ENCODE measurements at places on chromosomes 13 and 19.

DNA sequence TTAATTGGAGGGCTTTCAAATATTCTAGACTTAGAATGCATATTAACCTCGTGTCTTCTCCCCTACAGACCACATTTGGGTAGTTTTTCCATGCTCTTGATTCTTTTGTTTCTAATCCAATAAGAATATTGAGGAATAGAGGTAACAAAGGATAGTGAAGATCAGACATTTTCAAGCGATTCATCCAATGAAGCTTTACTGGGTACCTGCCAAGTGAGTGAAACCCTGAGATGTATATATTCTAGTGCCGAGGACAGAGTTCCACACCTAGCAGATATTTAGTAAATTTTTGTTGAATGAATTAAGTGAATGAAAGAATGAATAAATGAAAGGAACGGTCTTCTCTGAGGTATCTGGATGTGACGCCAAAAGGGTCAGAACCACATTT lies 442 bp upstream of the RFC3 start:
- DNase-seq: no peak

DNA sequence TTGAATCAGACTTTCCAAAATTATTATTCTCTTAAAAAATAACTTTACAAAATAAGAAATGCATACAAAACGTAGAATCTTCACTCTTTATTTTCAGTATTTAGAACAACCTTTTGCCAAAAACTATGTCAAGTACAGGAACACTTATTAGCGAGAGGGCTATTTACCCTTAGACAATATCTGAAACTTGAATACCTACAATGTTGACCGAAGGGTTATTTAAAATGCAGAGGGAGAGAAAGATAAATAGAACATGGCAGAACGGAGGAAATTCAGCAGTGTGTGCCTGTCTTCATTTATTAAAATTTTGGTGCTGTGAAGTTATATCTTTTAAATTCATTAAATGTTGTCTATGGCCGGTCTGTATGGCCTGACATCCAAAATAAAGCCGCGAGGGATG lies 198.8 kb downstream of the EFNB2 start:
- DNase-seq: no peak

- DNase-seq: no peak
Measured at GRCh38 chr19:30760014-30760413, 387.8 kb downstream of the ZNF536 start.

DNA sequence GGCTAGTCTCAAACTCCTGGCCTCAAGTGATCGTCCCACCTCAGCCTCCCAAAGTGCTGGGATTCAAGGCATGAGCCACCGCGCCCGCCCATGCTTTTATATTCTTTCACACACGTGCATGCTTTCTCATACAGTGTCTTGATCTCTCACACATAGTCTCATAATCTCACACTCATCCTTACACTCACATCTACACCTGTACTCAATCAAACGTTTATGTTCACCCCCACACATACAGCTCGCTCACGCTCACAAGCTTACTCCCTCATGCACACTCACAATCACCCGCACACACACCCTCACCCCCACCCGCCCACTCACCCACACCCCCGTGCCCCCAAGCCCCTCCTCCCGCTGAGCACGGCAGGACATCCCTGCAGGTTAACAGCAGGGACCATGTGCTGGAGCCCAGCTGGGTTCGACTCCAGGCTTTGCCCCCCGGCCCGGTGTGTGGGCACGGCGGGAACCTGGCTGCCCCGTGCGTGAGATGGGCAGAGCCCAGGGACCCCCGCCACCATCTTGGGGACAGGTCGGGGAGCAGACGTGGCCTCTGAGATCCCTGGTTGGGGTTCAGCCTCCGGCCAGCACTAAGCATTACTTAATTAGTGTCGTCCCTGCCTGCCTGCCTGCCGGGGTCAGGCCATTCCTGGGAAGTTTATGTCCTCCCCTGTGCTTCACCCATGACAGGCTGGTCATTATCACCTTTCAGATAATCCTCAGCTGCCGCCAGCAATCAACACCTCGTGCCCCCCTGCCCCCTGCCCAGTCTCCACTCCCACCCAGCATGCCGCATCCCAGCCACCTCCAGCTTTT lies 11.4 kb downstream of the SBK2 start:
- DNase-seq: no peak

DNA sequence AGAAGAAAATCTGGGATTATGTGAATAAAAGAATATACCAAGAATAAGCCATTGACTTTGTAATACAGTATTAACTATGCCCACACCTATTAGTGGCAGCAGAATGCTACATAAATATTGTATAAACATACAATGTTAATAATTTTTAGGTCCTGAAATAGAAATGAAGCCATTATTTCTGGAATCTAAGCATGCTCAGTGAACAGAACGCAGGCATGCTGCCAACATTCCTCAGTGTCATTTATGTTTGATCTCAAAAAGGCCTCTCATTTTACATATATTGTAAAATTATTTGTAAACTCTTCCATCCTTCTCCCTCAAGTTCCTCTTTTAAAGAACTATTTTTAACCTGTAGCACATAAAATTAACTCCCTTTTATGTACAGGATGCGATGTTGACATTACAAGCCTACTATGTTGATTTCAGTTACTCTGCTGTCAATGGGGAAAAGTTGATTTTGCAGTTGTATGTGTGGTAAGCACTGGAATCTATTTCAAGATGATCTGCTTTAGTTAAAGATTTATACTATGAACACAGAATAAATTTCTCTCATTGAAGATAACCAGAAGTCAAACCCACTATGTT lies 118.8 kb downstream of the VWA8 start:
- DNase-seq: no peak

DNA sequence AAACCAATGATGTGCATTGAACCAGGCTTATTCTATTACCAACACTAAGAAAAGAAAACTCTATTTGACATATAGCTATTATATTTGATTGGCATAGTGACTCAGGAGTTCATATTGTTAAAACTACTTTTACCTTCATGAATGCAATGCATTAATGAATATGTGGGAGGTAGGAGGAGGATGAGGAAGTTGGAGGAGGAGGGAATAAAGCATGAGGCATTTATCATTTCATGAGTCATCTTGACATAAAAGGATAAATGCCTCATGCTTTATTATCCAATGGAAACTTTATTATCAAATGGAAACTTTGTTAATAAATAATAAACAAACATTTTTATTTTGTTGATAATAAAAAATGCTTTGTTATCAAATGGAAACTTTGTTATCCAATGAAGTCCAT lies 116.5 kb downstream of the SPRY2 start:
- DNase-seq: no peak

- peak; percentile 75 for DNase-seq
Measured at GRCh38 chr19:9791552-9792205, 23.1 kb upstream of the ZNF846 start.

DNA sequence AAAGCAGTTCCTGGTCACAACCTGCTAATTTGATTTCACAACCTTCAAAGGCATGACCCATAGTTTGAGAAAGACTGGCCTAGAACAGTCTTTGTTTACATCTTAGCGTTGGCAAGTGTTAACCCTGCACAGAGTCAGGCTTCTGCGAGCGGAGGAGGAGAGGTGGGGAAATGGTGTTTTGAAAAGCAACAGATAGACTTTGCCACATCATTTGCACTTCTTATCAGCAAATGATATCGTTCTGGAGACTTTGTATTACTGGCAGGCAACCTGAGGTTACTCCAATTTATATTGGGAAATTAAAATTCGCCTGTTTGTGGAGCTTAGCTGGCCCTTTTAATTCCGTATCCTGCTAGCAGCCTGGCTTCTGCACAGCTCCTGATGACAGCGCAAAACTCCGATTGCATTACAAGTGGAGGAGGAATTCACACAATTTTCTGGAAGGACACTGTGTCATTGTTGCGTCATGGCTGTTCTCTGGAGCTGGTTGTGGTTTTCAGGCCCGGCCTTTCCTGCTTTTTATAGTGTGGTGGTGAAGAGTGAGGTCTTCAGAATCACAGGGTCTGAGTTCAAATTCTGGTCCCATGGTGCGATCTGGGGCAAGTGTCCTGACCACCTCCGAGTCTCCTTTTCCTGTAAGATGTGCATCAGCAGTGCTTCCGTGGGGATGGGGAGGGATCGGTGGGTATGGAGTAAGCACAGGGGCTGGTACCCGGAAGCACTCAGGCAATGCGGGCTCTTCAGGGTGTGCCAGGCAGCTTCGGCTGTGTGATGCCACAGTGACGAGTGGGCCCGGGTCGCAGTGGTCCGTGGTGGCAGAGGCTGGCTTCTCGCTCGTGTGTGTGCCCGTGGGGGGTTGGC lies 49.1 kb upstream of the EHD2 start:
- DNase-seq: peak; percentile 87

GRCh38 chr13:35480346-35480745 lies 3.9 kb upstream of the MAB21L1 start:
- DNase-seq: no peak

- DNase-seq: no peak
Measured at GRCh38 chr19:43380771-43381386, 27.4 kb downstream of the CD177 start.

GRCh38 chr13:38759390-38759789 lies 72.5 kb downstream of the FREM2 start:
- DNase-seq: no peak

DNA sequence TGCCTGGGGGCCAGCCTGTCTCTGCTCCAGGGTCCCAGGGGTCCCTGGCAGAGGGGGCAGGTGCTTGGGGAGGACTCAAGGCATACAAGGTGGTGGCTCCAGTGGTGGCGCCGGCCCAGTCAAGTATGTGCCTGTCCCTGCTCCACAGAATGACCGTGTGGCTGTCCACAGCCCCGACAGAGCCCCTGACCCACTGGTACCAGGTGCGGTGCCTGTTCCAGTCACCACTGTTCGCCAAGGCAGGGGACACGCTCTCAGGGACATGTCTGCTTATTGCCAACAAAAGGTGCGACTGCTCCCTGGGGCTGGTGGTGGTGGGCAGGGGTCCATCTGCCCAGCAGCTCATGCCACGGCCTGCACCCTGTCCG lies 8.2 kb downstream of the YIPF2 start:
- no peak for DNase-seq

- DNase-seq: no peak
Measured at GRCh38 chr13:39016787-39017186, 21.1 kb downstream of the PROSER1 start.

GRCh38 chr13:51222037-51222685 lies at the start of gene FAM124A:
TSS of gene FAM124A (plus strand) at chr13:51222398. CDS start at chr13:51222502, 104 bp downstream.
- no peak for DNase-seq

GRCh38 chr13:34164582-34164981 lies 346.6 kb downstream of the RFC3 start:
- no peak for DNase-seq

DNA sequence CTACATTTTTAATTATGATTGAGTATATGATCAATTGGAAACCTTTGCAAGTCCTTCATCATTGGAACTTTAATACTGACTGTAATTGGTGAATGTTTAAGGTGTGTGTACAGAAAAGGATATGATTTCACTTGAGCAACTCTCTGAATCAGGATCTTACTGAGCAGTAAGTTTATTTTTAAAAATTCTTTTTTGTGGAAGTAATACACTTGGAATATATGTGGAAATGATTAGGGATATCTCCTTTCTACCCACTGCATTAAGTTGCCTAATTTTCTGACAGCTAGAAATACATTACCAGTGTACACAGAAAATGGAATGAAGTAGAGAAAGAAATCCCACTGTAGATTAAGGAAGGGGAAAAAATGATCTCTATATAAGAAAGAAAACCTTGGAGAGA lies 865.8 kb downstream of the PCDH9 start:
- DNase-seq: no peak

- DNase-seq: no peak
Measured at GRCh38 chr19:18439910-18440237, 1.9 kb upstream of the ISYNA1 start.

GRCh38 chr13:71618159-71618558 lies 248.8 kb downstream of the DACH1 start:
- no peak for DNase-seq

DNA sequence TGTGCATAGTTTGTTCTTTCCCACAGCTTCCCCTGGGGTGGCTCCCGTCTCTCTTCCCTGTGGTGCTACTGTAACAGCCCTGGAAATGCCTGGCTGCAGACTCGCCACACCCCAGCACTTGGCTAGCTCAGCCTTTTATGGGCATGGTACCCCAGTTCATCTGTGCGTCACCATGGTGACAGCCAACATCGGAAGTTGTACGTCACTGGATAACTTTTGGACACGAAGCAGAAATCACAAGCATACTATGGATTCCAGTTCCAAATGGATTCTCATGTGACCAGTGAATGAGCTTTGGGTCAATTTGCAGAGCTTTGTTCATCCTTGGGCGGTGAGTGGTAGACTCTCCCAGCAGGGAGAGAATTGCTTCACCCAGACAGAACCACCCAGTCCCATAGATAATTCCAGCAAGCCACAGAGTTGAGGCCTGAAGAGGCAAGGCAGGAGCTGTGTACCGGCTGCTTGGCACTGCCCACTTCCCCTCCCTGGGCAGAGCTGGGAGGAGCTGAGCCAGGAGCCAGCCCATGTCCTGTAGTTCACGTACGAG lies 54.4 kb downstream of the COL4A2 start:
- no peak for DNase-seq

DNA sequence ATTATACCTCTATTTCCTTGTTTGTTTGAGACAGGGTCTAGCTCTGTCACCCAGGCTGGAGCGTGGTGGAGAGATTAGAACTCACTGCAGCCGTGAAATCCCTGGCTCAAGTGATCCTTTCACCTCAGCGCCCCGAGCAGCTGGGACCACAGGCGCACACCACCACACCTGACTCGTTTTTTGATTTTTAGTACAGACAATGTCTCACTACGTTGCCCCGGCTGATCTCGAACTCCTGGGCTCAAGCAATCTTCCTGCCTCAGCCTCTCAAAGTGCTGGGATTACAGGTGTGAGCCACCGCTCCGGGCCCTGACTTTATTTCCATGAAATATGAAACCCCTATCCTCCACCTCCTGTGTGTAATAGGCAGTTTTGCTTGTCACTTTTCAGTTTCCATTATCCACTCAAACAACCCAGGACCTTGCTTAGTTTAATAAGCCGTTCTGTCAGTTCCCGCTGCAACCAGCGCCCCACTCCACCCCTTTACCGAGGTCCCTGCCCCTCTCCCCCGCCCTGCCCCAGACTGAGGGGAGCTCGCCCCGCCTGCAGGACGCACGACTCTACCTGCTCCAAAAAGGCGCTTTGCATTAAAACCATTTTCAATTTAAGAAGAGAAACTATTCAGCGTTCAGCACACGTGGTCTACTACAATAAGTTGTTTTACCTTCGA lies 16.9 kb downstream of the ZNF816 start:
- DNase-seq: no peak

GRCh38 chr13:29436291-29436690 lies 159.2 kb downstream of the SLC7A1 start:
- no peak for DNase-seq

DNA sequence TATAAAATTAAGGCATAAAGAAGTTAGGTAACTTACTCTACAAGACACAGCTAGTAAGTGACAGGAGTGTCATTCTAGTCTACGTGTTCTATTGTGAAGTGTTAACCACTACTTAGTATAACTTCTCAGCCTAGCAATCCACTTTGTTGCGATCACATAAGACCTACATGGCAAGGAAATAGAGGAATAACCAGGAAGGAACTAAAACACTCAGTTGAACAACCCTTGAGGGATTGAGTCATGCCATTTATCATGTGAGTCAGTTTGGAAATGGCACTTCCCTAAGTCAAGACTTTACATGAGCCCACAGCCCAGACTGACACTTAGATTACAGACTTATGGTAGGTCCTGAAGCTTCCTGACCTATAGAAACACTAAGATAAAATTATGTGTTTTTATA lies 279.5 kb upstream of the PCDH20 start:
- no peak for DNase-seq

- no peak for DNase-seq
Measured at GRCh38 chr13:46403851-46404732, 17.0 kb upstream of the RUBCNL start.

- no peak for DNase-seq
Measured at GRCh38 chr13:94249512-94249911, 230.0 kb downstream of the DCT start.

- no peak for DNase-seq
Measured at GRCh38 chr13:92297971-92298942, 899.8 kb downstream of the GPC5 start.
